ENCODE measurements at places on chromosomes 5 and 9. TPM values are rescaled to one million over a fixed set of nuclear protein-coding genes. Genes with fewer than 3 reads are reported as not detected.
A peak's percentile ranks its signal among the peaks of the same experiment; 100 is the strongest.

The TNFSF15 gene
- total RNA-seq: 0.08 TPM

The PRRX2 gene
- 1.2 TPM for total RNA-seq

The CAVIN4 gene
- total RNA-seq: 85.9 TPM

The ZFYVE16 gene
- 48.0 TPM for total RNA-seq

The NUTM2F gene
- total RNA-seq: not detected

The NEURL1B gene
- 17.3 TPM for total RNA-seq

The DEPDC1B gene
- total RNA-seq: not detected

The PCDHB9 gene
- total RNA-seq: 3.4 TPM

DNA sequence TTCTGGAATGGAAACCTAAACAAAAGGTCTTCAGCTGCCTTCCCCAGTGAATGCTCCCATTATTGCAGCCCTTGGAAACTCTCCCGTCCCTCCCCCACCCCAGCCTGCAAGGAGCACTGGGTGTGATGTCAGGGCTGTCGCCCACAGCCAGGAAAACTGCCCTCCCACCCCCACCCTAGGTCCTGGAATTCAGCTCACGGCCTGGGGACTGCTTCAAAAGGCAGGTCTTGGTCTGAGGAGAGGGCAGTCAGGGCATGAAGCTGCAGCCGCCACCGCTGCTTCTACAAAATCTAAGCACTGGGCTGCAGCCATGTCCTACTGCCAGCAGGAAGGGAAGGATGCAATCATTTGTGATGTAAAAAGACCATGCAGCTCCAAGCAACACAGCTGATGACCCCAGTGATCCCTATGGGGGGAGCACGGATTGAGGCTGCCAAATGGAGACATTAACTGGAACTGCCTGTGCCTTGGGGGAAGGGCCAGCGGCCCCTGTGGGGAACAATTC is 11.4 kb downstream of the GRHPR start:
- H3K27me3 ChIP-seq: no peaks in the 10 kb centered on the region
- peak; percentile 20 for DNase-seq
- H3K36me3 ChIP-seq: peaks cover 52% of the 10 kb centered on the region
- H3K4me3 ChIP-seq: no peak overlapping the region
- peaks cover 9% of the 10 kb centered on the region for H3K4me1 ChIP-seq

DNA sequence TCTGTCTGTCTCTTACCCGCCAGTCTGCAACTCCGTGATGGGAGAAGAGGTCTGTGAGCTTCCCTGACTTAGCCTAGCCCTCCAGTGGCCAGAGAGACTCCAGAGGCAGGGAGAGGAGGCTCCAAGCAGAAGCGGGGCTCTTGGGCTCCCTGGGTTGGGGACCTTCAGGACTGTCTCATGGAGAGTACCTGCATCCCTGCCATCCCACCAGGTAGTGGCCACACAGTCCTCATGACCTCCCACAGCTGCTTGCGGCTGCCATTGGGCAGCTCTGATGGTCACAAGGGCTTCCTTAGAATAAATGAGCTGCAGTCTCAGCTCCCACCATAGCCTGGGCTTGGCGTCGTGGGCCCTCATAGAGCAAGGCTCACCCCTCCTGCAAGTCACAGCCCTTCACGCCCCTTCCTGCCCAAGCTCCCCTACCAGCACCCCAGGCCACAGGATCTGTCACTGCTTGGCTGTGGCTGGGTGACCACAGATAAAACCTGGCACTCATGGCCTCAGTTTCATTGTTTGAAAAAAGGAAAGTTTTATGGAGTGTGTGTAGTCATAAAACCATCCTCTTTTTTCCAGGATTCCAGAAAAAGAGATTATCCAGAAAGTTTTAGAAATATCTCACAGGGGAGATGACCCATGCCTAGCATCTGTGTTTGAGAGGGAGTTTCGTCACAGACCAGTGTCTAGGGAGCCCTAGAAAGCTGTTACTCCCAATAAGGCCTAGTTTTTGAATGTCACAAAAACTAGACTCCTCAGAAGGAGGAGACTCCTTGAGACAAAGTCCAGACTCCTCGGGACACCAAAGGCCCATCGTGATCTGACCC is 48.4 kb downstream of the PPARGC1B start:
- DNase-seq: no peak
- H3K27me3 ChIP-seq: no peaks in the 10 kb centered on the region
- peaks cover 97% of the 10 kb centered on the region for H3K4me1 ChIP-seq
- no peak overlapping the region for H3K4me3 ChIP-seq

- H3K36me3 ChIP-seq: no peaks in the 10 kb centered on the region
- H3K4me3 ChIP-seq: no peak overlapping the region
- no peak for DNase-seq
- no peak overlapping the region for H3K27ac ChIP-seq
- H3K27me3 ChIP-seq: peaks cover 56% of the 10 kb centered on the region
Measured at GRCh38 chr5:169978714-169979113, 1.6 kb downstream of the INSYN2B start.

- no peaks in the 10 kb centered on the region for H3K4me1 ChIP-seq
- no peak for DNase-seq
- H3K36me3 ChIP-seq: no peaks in the 10 kb centered on the region
- H3K27ac ChIP-seq: no peak overlapping the region
Measured at GRCh38 chr5:157689942-157690689, 18.8 kb downstream of the C5orf52 start.

DNA sequence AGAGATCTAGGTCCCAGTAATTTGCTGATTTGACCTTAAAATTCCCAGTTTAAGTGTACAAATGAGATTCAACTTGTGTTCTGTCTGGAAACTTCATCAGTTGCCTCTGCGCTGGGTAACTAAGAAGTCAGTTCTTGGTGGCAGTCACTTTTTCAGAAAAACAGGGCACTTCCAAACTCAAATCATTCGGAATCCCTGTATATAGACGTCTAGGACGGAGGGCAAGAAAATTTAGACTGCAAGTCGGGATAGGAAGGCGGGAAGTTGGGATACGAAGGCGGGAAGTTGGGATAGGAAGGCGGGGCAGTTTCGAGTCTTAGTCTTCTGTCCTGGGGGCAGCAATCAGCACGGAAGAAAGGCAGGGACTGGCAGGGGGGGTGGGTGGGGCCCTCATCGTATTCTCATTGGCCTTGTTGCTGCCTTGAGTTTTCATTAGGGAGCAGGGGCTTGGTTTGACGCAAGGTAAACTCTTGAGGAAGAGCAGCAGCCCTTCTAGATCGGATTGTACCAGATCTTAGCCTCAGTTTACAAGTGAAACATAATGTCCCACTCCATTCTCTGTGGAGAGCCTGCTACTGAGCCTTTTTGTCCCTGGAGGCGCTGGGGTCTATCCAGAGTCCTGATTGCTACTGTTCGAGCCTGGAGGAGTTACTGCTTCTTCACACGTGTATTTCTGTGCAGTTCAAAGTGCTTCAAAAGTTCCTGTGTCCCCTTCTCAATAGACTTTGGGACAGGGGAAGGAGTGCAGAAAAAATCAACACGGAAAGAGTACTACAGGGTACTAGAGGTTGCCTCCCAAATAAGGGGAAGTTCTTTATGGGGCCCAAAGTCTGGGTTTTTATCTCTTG is 2.7 kb upstream of the PURA start:
- no peak overlapping the region for H3K4me3 ChIP-seq
- no peak overlapping the region for H3K27ac ChIP-seq
- H3K4me1 ChIP-seq: peaks cover 62% of the 10 kb centered on the region
- H3K27me3 ChIP-seq: no peaks in the 10 kb centered on the region

DNA sequence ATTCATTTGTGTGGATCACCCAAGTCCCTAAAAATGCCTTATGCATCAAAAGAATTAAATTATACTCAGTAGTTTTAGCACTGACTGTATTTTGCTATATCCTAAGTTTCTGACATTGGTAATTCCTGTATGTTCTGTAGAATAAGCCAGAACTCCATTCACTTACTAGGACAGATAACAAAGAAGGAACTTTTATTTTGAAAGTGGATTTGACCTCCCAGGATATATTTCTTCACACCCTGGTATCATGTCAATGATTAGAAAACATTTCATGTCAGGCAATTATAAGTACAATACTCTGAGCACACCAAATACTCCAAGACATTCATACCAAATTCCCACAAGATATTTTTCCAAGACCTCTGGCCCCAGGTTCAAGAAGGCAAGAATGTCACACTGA is 28.7 kb upstream of the MYOT start:
- peaks cover 3% of the 10 kb centered on the region for H3K36me3 ChIP-seq
- H3K27ac ChIP-seq: peak overlapping the region; percentile 92
- H3K4me1 ChIP-seq: peaks cover 3% of the 10 kb centered on the region
- no peak overlapping the region for H3K4me3 ChIP-seq

GRCh38 chr9:112245126-112245525 is 70.0 kb upstream of the SUSD1 start:
- no peaks in the 10 kb centered on the region for H3K27me3 ChIP-seq
- no peaks in the 10 kb centered on the region for H3K36me3 ChIP-seq
- no peak overlapping the region for H3K27ac ChIP-seq

DNA sequence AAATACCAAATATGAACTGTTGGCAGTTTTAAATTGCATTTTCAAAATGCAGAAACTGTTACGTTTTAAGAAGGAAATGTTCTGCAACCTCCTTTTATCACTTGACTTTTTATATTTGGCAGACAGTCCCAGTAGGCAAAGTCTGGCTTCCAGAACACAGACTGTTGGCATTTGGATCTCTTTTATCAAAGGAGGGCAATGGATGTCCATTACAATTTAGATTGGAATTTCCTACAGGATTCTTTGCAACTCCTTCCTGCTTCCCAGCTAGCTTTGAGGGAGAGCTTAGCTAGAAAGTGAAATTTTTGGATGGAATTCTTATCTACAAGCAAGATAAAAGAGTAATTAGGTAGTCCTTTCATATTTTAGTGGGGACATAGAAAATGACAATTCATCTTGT is 142.6 kb downstream of the SLF1 start:
- no peak for DNase-seq
- H3K27ac ChIP-seq: no peak overlapping the region
- H3K36me3 ChIP-seq: no peaks in the 10 kb centered on the region
- H3K27me3 ChIP-seq: no peaks in the 10 kb centered on the region
- H3K4me1 ChIP-seq: no peaks in the 10 kb centered on the region

GRCh38 chr9:84744195-84744594 is 74.7 kb downstream of the NTRK2 start:
- H3K36me3 ChIP-seq: no peaks in the 10 kb centered on the region
- H3K27ac ChIP-seq: no peak overlapping the region
- no peak for DNase-seq
- no peaks in the 10 kb centered on the region for H3K27me3 ChIP-seq

- no peak for DNase-seq
- no peak overlapping the region for H3K27ac ChIP-seq
- H3K4me1 ChIP-seq: no peaks in the 10 kb centered on the region
- H3K36me3 ChIP-seq: no peaks in the 10 kb centered on the region
Measured at GRCh38 chr9:133004091-133004998, 25.9 kb downstream of the GFI1B start.

- H3K27ac ChIP-seq: no peak overlapping the region
- H3K4me1 ChIP-seq: peaks cover 25% of the 10 kb centered on the region
- H3K4me3 ChIP-seq: no peak overlapping the region
Measured at GRCh38 chr5:127892467-127893207, 189.4 kb downstream of the CCDC192 start.

- H3K36me3 ChIP-seq: no peaks in the 10 kb centered on the region
- H3K4me3 ChIP-seq: no peak overlapping the region
- peaks cover 17% of the 10 kb centered on the region for H3K4me1 ChIP-seq
Measured at GRCh38 chr9:106479679-106480078, 383.3 kb upstream of the ZNF462 start.
